CD8-positive, alpha-beta memory T cell (primary cell): ENCODE measurements at places on chromosomes 3 and 15. TPM values are rescaled to one million over a fixed set of nuclear protein-coding genes. Genes with fewer than 3 reads are reported as not detected.

DNA sequence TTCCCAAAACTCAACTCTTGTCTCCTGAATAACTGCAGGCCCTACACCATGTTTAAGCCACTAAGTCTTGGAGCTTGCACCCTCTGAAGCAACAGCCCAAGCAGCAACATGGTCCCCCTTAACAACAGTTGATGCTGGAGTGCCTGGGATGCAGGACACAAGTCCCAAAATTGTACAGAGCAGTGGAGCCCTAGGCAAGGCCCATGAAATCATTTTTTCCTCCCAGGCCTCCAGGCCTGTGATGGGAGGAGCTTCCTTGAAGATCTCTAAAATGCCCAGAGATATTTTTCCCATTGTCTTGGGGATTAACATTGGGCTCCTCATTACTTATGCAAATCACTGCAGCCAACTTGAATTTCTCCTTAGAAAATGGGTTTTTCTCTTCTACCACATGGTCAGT is 311.9 kb upstream of the EPHA3 start:
- DNase-seq, result no peak

GRCh38 chr3:184690192-184690883 is 21.5 kb downstream of the MAGEF1 start:
- DNase-seq, result no peak

DNA sequence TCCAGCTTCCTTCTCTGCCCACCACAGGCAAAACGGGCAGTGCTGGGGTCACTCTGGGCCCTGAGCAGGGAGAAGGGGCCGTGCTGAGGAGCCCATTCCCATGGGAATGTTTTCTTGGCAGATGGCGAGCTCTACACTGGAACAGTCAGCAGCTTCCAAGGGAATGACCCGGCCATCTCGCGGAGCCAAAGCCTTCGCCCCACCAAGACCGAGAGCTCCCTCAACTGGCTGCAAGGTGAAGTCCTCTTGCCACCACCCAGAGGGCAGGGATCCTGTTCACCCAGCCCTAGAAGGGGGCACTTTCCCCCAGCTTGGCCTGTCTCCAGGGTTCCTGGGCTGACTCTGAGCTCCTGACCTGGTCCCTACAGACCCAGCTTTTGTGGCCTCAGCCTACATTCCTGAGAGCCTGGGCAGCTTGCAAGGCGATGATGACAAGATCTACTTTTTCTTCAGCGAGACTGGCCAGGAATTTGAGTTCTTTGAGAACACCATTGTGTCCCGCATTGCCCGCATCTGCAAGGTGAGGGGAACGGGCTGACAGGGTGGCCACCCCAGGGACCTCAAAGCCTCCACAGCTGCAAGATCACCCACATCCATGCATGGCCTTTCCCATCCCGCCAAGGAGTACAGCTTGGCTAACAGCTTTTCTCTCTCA is 12.4 kb downstream of the CIB1 start:
- DNase-seq, result no peak

- DNase-seq, result no peak
Measured at GRCh38 chr3:70863049-70863448, 550.6 kb upstream of the MDFIC2 start.

- no peak for DNase-seq
Measured at GRCh38 chr3:47949979-47950378, 66.2 kb downstream of the MAP4 start.

DNA sequence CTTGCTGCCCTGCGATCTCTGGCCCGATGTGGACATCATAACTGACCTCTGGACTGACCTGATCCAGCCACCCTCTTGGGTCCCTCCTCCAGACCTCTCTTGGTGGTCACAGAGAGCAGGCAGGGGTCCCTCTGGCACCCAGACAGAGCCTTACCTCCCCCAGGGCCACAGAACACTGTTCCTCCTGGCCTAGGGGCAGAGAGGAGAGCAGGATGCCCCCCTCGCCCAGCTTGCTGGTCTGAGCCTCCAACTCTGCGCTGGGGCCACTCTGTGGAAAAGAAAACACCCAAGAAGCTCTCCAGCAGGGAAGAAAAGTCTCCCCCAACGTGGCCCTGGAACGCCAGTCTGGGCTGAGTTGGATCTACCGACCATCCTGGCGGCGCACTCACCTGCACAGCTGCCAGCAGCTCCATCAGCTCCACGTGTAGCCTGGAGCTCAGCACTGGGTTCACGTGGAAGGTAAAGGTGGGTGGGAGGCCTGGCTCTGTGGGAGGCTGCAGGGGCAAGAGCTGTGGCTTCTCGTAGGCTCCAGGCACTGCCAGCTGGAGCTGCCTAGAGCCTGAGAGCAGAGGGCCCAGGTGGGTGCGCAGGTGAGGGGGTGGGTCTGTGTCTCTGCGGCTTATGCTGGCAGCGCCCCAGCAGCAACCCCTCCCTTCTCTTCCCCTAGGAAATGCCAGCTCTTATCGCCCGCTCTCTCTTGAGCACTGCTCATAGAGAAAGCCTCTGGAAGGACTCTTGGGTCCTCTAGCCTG is 6.0 kb downstream of the PLA2G4F start:
- no peak for DNase-seq

DNA sequence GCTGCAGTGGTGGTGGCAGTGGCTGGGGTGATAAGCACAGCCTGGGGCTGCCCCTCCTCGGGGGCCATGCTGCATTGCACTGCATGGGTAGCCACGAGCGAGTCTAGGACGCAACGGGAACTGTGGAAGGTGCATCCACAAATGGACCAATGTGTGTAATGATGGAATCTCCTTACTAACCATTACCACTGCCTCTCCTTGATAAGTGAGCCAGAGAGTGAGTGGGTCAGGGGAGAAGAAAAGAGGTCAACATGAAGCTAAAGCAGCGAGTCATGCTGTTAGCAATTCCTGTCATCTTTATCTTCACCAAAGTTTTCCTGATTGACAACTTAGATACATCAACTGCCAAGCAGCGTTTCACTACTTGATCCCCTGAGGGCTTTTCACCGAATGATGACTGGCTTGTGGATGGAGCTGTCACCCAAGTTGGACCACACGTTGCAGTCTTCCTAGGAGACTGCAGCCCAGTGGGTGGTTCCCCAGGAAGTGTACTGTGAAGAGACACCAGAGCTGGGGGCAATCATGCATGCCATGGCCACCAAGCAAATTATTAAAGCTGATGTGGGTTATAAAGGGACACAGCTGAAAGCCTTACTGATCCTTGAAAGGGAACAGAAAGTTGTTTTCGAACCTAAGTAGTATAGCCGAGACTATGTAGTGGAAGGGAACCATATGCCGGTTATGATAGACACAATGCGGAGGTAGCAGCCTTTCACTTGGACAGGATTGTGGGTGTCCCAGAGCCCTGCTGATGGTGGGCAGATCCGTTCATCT is 20.6 kb downstream of the SAMD7 start:
- DNase-seq, result no peak

DNA sequence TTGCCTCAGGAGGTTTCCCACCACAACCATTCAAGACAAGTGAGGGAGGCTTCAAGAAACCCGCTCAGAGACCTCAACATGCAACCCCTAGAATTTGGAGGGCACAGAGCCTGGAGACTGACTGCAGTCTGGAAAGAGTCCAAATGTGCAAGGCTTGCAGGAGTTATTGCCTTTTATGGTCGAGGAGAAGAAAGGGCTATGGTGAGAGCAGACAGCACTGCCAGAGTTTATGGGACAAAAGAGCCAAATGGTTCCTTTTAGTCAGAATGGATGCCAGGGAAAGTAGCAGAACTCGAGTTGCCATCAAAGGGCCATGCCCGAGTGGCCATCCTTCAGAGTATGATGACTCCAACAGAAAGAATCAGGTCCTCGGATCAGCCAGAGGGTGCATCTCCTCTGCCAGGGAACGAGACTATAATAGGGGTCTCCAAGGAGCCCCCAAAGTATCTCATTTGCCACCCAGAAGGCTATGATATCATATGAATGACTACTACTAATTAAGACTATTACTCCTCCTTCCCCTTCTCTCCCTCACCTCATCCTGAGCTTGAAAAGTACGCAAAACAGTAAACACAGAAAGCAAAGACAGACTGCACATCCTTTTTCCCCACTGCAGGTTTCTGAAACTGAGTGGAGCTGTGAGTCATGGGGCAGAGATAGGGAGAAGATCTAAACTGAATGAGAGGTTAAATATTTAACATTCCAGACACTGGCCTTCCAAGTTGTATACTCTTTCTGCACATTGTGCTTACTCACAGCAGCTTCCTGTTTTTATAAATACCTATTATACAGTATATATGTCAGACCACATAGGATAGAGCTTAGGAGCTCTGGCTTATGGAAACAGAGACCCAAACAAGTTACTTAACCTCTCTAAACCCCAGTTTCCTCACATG is 33.9 kb upstream of the TMCO5A start:
- DNase-seq, result no peak

DNA sequence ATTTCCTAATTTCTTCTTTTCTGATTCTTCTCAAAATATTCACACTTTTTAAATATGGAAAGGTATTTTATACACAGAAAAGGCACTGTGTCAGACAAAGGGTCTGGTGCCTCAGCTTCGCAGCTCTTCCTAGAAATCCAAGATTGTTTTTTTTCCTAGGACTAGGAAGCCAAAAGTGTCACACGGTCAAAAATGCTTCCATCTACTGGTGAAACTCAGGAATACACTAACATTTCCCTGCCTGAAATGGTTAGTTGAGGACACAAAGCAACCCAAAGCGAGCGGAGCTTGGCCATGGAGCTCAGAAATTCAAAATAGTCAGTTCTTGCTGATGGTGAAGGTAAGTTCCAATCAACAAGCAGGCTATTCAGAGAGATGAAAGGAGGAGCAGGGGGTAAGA is 426.5 kb upstream of the RASGRP1 start:
- no peak for DNase-seq

- DNase-seq, result no peak
Measured at GRCh38 chr15:90924375-90924774, 8.0 kb downstream of the HDDC3 start.

DNA sequence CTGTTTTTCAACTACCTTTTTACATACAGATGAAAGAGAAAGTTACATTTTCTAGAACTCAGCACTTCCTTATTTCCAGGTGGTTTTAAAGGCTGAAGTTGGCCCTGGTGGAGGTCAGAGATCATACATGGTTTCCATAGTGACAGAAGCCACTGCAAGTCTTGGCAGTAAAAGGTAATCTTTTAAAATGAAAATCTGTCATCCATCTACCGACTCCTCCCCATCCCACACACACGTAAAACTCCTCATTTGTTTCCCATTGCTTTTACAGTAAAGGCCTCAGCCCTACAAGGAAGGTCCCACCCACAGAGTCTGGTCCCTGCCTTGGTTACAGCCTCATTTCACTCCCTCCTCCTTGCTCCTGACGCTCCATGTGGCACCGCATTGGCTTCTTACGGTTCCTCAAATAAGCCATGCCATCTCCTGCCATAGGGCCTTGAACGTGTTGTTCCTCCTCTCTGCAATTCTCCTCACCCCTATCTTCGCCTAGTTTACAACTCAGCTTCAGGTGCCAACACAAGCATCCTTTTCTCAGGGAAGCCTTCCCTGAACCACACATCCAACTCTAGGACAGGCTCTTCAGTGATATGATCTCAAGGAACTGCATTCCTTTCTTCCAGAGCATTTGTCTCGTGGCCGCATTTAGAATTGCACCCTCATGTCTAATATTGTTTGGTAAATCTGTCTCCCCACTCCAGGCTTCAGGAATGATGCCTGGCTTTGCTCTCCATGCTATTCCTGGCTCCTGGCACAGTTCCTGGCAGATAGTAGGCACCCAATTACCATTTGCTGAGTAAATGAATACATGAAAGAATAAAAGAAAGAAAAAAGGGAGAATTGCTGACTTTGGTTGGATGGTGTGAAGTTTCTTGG is 2.6 kb downstream of the CYP19A1 start:
- no peak for DNase-seq

DNA sequence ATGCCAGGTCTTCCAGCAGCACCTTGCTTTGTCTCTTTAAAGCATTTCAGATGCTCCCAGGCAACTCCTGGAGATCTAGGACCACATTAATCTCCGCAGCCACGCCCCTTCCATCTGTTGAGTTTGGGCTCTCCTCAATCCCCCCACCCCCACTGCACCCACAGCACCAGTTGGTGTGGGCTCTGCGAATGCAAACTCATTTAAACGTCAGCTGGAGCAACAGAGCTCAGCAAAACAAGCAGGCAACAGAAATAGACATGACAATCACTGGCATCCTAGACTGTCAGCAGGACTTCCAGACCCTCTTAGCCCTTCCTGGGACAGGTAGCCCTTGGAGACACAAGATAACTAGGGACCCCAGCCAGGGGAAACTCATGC is 106.9 kb downstream of the LSM3 start:
- no peak for DNase-seq

- no peak for DNase-seq
Measured at GRCh38 chr15:101039461-101039860, 120.3 kb downstream of the LRRK1 start.

GRCh38 chr3:20904671-20905070 is 718.7 kb upstream of the SGO1 start:
- DNase-seq, result no peak

DNA sequence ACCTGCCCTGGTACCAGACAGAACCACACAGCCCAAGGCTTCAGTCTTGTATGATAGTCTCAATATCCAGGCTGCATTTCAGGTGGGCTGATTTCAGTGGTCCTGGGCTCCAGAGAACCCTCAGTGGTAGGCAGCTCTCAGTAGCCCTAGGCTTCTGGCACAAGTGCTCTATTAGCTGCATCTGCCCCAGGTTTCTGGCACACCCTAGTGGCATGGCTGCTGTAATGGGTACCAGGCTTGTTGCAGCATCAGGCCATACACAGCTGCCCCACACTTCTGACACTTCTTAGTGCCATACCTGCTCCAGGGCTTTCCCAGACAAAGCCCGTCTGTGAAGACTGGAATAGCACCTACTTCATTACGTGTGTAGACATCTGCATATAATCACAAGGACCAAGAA is 1062.2 kb upstream of the EPHA6 start:
- no peak for DNase-seq

GRCh38 chr15:76340803-76341365 is 4.3 kb downstream of the ISL2 start:
- peak; percentile 34 for DNase-seq

DNA sequence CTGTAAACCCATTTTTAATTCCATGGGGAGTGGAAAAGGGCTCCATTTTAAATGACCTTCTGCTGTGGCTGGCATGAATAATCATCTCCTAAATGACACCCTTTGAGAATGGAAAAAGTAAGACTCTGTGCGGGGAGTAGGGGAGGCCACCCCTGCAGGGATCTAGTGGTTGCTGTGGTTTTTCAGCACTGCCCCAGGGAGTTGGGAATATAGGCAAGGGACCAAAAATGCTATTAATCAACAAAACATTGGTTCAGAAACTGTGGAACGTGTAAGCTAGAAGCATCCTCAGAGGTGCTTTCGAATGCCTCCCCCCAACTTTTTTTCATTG is 30.1 kb upstream of the ADAMTS7 start:
- no peak for DNase-seq

Gene HRG
- not detected for polyA plus RNA-seq

Gene PYGO1
- not detected for polyA plus RNA-seq

Gene MCTP2
- 13.6 TPM for polyA plus RNA-seq

Gene GNAT1
- polyA plus RNA-seq, result not detected

Gene TGM4
- polyA plus RNA-seq, result 0.43 TPM

Gene ENTPD3
- polyA plus RNA-seq, result not detected

Gene NCBP2
- 70.7 TPM for polyA plus RNA-seq

Gene GLDN
- polyA plus RNA-seq, result not detected

Gene NR1I2
- polyA plus RNA-seq, result 1.0 TPM
